Muscle of back (tissue), 13 donors: ENCODE measurements at places on chromosomes 12 and 14. TPM values are rescaled to one million over a fixed set of nuclear protein-coding genes. Genes with fewer than 3 reads are reported as not detected.
A peak's percentile ranks its signal among the peaks of the same experiment; 100 is the strongest.

PHETA1 gene
- polyA plus RNA-seq, result 7.2 TPM

CPM gene
- 3.8 TPM for polyA plus RNA-seq

PRIMA1 gene
- 3.7 TPM for polyA plus RNA-seq

CLEC14A gene
- 29.9 TPM for polyA plus RNA-seq

RALGAPA1 gene
- polyA plus RNA-seq, result 31.4 TPM

DNA sequence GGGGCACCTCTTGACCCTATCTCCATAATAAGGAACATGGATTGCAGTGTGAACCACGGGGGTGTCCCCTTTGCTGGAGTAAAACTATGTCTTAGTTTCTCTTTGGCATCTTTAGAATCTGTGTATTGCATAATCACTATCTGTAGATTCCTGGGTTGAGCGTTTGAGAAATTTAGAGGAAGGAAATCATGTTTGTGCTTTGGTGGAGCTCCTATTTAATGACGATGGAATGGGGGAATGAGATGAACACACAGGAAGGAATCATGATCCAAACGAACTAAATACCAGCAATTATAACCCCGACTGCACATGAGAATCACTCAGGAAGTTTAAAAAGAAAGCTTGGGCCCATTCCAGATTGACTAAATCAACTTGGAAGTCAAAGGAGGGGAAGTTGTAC is 1.3 kb upstream of the MYG1 start:
- no peak for DNase-seq

GRCh38 chr12:115386946-115387345 is 703.0 kb upstream of the TBX3 start:
- DNase-seq, result peak; percentile 35

GRCh38 chr12:81499809-81500208 is 259.3 kb downstream of the PPFIA2 start:
- no peak for DNase-seq

GRCh38 chr12:4292341-4293073 is 18.9 kb downstream of the CCND2 start:
- peak; percentile 69 for DNase-seq
